ENCODE measurements at places on chromosomes 16 and 17.

DNA sequence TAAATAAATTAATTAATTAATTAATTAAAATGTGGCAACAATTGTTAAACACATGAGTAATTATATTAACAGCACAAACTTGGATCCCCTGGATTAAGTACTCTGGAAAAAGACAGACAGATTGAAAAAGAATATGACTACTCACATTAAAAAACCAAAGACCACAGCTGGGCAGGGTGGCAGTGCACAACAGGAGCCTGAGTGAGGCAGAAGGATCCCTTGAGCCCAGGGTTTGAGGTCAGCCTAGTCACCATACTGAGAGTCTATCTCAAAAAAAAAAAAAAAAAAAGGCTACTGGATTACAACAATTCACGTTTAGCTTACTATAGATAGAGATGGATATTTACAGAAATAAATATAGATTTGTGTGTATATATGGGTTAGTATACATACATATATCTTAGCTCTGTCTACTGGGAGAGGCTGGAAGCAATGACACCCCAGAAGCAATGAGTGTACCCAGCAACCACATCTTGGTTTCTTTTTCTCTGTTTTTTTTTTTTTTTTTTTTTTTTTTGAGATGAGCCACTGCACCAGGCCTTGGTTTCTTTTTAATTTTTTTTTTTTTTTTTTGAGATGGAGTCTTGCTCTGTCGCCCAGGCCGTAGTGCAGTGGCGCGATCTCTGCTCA is 10.6 kb upstream of the SUZ12 start:
- DNase-seq, result no peak

DNA sequence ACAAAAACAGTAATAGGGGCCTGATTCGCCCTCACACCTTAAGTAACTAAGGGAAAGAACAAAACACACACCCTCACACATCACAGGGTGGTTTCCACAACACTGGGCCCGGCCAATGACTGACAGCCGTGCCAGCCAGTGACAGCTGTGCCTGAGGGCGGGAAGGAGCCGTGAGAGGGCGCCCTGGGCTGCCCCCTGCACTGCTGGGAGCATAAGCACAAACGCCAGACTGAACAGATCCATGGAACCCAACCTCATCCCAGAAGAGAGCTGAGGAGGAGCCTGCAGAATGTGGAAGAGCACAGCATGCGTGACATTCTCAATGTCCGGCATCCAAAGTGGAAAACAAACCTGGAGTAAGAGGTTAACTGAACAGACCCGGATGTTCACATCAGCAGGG is 16.0 kb downstream of the CSNK1D start:
- DNase-seq, result peak; percentile 76

DNA sequence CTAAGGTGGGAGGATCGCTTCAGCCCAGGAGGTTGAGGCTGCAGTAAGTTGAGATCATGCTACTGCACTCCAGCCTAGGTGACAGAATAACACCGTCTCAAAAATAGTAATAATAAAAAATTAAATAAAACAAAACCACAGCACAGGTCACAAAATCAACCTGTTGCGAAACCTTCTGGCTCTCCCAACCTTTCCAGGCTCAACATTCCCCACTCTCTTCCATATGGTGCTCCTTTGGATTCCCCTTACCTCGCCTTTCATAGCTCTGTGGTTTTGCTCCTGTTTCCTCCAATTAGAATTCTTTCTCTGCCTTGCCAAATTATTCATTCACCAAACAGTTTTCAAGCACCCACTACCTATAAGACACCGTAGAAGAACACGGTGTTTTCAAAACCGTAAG is 4.7 kb downstream of the ZDHHC7 start:
- no peak for DNase-seq

DNA sequence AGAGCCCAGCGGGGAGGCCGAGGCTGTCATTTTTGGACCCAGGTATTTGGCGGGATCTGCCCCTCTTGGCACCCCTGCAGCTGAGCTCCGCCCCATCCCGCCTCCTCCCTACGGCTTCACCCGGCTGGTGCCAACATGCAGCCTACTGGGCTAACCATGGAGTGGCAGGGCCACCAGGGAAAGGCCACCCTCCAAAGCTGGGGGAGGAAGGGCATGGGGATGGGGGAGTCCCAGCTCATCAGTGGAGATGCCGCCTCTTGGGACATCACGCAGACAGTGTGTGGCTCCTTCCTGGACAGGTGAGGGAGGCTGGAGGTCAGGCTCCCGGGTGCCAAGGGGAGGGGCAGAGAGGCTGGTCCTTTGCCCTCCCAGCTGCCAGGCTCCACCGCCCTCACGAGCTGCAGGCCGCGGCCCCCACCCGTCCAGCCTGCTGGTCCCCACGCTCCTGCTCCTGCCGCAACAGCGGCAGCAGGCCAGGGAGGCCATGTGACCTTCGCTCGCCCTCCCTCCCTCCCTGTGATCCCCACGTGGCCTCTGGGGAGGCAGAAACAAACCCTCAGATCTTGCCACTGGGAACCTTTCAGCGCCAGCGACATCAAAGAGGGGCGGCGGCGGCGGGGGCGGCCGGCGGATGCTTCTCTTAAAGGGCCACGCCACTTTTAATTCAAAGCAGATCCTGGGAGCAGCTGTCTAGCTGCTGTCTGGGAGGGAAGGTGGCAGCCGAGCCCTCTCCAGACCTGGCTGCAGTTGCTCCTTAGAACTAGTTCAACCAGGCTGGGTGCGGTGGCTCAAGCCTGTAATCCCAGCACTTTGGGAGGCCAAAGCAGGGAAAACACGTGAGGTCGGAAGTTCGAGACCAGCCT is 6.8 kb upstream of the NOTUM start:
- DNase-seq, result peak; percentile 91

- peak; percentile 28 for DNase-seq
Observed at GRCh38 chr17:41812381-41813151, at the start of gene FKBP10. TSS of gene FKBP10 (plus strand) at chr17:41813004. CDS start at chr17:41813035, 31 bp downstream.

DNA sequence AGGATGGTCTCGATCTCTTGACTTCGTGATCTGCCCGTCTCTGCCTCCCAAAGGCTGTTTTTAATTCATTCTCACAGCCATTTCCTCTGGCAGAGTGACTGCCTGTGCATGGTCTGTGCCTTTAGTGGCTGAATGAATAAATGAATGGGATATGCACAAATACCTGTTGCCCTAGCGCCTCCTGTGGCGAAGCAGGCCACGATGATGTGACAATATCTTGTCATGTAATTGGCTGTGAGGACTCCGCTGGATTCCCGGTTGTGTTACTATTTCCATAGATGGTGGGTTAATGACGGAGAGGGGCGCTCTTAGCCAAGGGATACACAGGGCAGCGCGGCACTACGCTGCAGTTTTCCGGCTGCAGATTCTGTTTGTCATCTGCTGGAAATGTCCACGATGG is 26.8 kb upstream of the ENDOV start:
- no peak for DNase-seq

DNA sequence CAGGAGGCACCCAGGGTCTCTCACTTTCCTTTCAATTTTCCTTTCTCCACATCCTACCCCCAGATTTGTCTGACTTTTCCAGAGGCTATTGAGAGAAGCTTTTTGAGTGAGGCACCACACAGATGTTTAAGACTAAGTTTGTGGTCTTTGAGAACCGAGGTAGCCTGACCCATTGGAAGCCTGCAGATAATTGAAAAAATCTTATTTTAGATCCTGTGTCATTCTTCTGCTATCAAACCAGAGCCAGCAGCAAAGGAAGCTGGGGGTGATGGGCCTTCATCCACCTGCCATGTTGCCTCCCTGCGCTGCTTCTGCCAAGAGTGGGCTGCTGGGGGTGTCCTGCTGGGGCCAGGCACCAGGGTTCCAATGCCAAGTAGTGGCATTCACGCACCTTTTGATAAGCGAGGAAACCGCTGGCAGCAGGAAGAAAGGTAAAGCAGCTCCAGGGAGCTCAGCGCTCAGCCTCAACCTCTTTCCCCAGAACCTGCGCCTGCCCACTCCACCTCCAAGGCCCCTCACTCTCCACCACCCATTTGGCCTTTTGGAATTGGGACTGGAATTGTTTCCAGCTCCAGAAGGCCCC is 55.6 kb downstream of the MPRIP start:
- DNase-seq, result no peak

- no peak for DNase-seq
Observed at GRCh38 chr17:28551421-28552175, 826 bp downstream of the UNC119 start.

DNA sequence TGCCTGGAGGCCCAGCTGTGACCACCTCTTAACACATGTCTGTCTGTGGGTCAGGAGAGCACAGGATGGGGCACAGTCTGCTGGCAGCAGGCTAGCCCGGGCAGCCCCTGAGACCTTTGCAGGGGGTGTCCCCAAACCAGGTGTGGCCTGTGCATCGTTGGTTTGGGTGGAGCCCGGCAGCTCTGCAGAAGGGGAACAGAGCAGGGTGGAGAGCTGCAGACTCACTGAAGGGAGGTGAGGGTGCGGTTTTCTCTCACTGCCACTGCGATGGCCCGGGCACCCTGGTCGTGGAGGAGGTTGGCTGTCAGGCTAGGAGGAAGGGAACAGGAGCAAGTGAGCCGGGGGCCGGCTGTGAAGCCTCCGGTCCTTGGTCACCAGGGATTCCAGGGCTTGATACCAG is 28.8 kb downstream of the NLRC3 start:
- no peak for DNase-seq

DNA sequence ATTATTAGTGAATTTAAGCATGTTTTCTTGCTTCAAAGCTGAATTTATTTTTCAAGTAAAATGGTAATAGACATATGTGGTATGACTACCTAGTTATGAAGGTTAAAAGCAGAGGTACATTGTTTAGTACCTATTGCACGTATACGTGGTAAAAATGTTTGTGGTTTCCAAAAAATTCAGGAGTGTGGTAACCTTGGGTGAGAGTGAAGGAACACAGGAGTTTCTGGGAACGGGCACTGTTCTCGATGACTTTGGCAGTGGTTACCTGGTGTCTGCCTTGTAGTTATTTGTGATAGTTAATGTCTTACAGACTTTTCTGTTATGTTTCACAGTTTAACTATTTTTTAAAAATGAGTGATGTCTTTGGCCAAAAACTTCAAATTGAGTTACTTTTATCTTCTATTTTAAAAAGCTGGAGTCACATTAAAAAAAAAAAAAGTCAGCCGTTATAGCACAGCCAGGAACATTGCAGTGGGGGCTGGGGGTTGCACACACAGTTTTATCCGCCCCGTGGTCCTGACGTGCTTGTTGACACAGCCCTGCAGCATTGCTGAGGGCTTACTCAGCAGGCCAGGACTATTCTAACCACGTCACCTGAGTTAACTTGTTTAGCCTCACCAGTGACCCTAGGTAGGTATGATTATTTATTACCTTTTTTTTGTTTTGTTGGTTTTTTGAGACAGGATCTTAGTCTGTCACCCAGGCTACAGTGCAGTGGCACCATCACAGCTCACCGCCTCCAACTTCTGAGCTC is 10.9 kb downstream of the JPT2 start:
- no peak for DNase-seq

DNA sequence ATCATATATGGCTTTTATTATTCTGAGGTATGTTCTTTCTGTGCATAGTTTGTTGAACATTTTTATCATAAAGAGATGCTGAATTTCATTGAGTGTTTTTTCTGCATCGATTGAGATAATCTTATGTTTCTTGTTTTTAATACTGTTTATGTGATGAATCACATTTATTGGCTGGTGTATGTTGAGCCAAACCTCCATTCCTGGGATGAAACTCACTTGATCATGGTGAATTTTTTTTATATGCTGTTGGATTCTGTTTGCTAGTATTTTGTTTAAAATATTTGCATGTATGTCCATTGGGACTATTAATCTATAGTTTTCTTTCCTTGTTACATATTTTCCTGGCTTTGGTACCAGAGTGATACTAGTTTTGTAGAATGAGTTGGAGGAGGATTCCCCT is 500.2 kb downstream of the CDH11 start:
- no peak for DNase-seq

DNA sequence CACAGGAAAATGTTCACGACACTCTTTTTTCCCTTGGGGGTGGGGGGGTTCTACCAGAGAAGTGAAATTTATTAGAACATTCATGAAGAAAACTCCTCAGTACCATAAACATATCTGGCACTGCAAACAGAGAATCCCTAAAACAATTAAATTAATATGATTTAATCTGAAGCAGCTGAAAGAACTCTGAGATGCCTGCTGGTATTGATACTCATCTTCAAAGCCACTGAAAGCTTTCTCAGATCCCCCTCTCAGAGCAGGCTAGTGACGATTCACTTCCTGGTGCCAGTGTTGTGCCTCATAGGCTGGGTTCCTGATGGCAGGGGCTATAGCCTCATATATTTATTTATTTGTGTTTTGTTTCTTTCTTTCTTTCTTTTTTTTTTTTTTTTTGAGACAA is 52.7 kb downstream of the MYH10 start:
- DNase-seq, result no peak

- DNase-seq, result peak; percentile 67
Observed at GRCh38 chr17:1485423-1486376, 6.8 kb downstream of the MYO1C start.

- DNase-seq, result no peak
Observed at GRCh38 chr16:80063031-80063712, 462.6 kb upstream of the MAF start.

GRCh38 chr17:70699408-70699807 is 530.1 kb downstream of the KCNJ2 start:
- no peak for DNase-seq

DNA sequence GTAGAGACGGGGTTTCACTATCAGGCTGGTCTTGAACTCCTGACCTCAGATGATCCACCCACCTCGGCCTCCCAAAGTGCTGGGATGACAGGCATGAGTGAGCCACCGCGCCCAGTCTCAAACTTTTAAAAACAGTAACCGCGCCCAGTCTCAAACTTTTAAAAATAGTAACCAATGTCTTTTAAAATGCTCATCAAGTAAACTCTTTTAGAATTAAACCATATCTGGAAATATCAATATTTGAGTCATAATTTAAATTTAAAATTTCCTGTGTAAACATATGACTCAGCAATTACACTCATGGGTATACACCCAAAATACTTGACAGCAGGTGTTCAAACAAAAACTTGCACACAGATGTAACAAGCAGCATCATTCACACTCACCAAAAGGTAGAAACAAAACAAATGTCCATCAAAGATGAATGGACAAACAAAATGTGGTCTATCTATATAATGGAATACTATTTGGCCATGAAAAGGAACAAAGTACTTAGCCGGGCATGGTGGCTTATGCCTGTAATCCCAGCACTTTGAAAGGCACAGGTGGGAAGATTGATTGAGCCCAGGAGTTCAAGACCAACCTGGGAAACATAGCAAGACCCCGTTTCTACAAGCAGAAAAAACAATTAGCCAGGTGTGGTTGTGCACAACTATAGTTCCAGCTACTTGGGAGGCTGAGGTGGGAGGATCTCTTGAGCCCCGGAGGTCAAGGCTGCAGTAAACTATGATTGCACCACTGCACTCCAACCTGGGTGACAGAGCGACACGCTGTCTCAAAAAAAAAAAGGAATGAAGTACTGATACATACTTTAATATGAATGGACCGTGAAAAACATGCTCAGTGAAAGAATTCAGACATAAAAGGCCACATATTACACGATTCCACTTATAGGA is 20.2 kb downstream of the ENPP7 start:
- DNase-seq, result no peak

- peak; percentile 54 for DNase-seq
Observed at GRCh38 chr17:41404024-41404671, 6.7 kb upstream of the KRT31 start.
